H1 (cell line): ENCODE measurements at places on chromosomes 5 and 9. TPM values are rescaled to one million over a fixed set of nuclear protein-coding genes. Genes with fewer than 3 reads are reported as not detected.

The SH3RF2 gene
- total RNA-seq: 0.65 and 0.95 TPM in 2 replicates

GRCh38 chr9:132993511-132993939, 15.0 kb downstream of the GFI1B start:
- H3K27me3 ChIP-seq: no peaks in the 10 kb centered on the region
- no peaks in the 10 kb centered on the region for H3K4me1 ChIP-seq
- H3K36me3 ChIP-seq: no peaks in the 10 kb centered on the region
- DNase-seq: no peak
- no peak overlapping the region for H3K27ac ChIP-seq

The EQTN gene
- 0.52 TPM in 1 of 2 replicates, not detected in the other for total RNA-seq

DNA sequence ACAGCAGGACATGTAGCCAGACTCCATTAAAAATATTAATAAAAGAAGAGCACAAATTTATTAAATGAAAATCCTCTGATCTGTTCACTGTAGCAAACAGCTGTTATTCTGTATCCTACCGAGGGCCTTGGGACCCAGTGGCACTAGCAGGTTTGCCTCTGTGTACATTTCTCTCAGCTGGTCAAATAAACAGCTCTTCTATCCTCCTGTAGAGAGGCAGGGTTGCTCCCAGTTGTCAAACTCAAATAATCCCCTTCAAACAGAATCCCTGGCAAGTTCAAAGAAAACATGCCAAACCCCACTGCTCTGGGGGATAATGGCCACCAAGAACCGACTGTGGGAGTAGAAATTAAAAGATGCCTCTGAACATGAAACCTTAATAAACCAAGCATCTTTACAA, 1262.0 kb upstream of the DMAC1 start:
- no peaks in the 10 kb centered on the region for H3K36me3 ChIP-seq
- H3K4me1 ChIP-seq: no peaks in the 10 kb centered on the region
- no peaks in the 10 kb centered on the region for H3K27me3 ChIP-seq
- no peak overlapping the region for H3K4me3 ChIP-seq

The PCDHB8 gene
- total RNA-seq: 0.92 and 1.1 TPM in 2 replicates

DNA sequence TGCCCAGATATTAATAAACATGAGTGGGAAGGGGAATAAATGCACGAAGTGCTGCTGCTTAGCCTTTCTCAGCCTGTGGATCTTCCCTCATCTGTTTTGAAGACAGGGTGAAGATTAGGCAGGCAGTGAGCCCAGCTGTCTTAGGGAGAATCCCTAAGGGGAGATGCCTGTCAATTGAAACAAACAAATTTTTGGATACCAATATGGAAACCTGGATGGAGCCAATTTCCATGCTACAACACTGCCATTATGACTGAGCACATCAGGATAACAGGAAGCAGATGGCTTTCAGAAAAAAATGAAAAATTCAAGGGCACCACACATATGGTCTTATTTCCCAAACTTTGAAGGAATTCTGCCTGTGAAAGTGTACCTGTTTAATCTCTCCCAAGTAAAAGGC, 80.3 kb downstream of the HMHB1 start:
- DNase-seq: no peak
- H3K4me3 ChIP-seq: no peak overlapping the region
- no peaks in the 10 kb centered on the region for H3K27me3 ChIP-seq
- no peaks in the 10 kb centered on the region for H3K4me1 ChIP-seq

The PCDHB13 gene
- total RNA-seq: 1.1 and 1.4 TPM in 2 replicates

DNA sequence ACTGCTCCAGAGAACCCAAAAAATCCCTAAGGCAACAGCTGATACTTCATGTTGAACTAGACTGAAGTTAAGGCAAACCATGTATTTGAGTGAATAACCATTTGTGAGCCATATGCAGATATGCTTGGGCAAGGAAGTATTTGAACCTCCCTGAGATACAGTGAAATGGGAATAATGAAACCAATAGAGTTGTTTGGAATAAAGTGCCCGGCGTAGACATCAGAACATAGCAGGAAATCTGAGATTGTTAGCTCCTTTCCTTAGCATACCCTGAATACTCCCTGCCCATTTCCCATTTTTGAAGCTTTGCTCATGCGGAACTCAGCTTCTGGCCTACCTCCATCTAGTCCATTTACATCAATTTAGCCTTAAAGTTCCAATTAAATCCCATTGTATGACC, 611.9 kb downstream of the EFNA5 start:
- H3K4me1 ChIP-seq: no peaks in the 10 kb centered on the region
- H3K27me3 ChIP-seq: no peaks in the 10 kb centered on the region
- no peaks in the 10 kb centered on the region for H3K36me3 ChIP-seq
- H3K4me3 ChIP-seq: no peak overlapping the region
- no peak overlapping the region for H3K27ac ChIP-seq

The FCN1 gene
- total RNA-seq: not detected in 2 replicates

The MSX2 gene
- 0.38 and 0.47 TPM in 2 replicates for total RNA-seq

DNA sequence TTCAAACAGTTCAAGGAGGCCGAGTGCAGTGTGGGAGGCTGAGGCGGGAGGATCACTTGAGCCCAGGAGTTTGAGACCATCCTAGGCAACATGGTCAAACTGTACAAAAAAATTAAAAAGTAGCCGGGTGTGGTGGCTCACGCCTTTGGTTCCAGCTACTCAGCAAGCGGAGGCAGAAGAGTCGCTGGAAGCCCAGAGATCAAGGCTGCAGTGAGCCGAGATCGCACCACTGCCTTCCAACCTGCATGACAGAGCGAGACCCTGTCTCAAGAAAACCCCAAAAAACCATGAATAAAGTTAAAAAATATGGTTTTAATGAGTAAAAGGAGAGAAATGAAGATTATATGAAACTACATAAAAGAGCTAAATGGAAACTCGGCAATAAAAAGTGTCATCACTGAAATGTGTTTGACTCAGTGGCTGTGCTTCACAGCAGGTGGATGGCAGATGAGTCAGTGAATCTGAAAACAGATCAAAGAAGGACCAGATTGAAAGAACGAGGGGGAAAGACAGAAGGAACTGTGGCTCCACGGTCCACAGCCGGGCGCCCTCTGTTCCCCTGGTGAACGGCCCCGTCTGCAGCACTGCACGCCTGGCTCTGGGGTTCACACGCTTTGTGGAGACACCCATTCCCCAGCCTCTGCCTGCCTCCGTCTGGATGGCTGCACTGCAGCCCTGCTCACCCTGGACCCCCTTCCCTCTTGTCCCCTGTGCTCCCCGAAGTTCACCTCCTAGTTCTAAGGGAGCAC, 25.1 kb downstream of the EXD3 start:
- DNase-seq: no peak
- H3K27ac ChIP-seq: no peak overlapping the region
- H3K4me1 ChIP-seq: no peaks in the 10 kb centered on the region
- no peaks in the 10 kb centered on the region for H3K36me3 ChIP-seq
- H3K27me3 ChIP-seq: no peaks in the 10 kb centered on the region
- no peak overlapping the region for H3K4me3 ChIP-seq

- H3K27ac ChIP-seq: no peak overlapping the region
- H3K36me3 ChIP-seq: no peaks in the 10 kb centered on the region
- DNase-seq: no peak
- H3K27me3 ChIP-seq: no peaks in the 10 kb centered on the region
These were observed 97.2 kb downstream of the SH3TC2 start for GRCh38 chr5:148965511-148966265.

DNA sequence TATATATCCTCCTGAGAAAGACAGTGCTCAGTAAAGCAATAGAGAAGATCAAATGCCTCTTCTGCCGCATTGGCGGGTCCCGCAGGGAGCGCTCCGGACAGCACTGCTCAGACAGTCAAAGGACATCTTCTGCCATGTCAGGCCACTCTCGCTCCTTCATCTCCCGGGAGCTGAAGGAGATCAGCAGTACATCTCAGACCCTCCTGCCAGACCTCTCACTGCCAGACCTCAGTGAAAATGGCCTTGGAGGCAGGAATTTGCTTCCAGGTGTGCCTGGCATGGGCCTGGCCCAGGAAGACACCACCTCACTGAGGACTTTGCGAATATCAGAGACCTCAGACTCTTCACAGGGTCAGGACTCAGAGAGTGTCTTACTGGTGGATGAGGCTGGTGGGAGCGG, 12.2 kb downstream of the PTGER4 start:
- no peaks in the 10 kb centered on the region for H3K27me3 ChIP-seq
- H3K4me1 ChIP-seq: no peaks in the 10 kb centered on the region
- H3K4me3 ChIP-seq: no peak overlapping the region
- DNase-seq: no peak
- no peaks in the 10 kb centered on the region for H3K36me3 ChIP-seq
- no peak overlapping the region for H3K27ac ChIP-seq

- H3K36me3 ChIP-seq: no peaks in the 10 kb centered on the region
- no peak overlapping the region for H3K27ac ChIP-seq
- no peak for DNase-seq
- H3K27me3 ChIP-seq: no peaks in the 10 kb centered on the region
- H3K4me3 ChIP-seq: no peak overlapping the region
These were observed 8.9 kb upstream of the CCNB1 start for GRCh38 chr5:69158039-69158438.

GRCh38 chr5:38473008-38473407, 83.4 kb downstream of the LIFR start:
- H3K27me3 ChIP-seq: no peaks in the 10 kb centered on the region
- no peak for DNase-seq
- no peak overlapping the region for H3K4me3 ChIP-seq
- H3K4me1 ChIP-seq: no peaks in the 10 kb centered on the region; the same call in 1 of the 2 replicates
- H3K36me3 ChIP-seq: no peaks in the 10 kb centered on the region
- H3K27ac ChIP-seq: no peak overlapping the region

DNA sequence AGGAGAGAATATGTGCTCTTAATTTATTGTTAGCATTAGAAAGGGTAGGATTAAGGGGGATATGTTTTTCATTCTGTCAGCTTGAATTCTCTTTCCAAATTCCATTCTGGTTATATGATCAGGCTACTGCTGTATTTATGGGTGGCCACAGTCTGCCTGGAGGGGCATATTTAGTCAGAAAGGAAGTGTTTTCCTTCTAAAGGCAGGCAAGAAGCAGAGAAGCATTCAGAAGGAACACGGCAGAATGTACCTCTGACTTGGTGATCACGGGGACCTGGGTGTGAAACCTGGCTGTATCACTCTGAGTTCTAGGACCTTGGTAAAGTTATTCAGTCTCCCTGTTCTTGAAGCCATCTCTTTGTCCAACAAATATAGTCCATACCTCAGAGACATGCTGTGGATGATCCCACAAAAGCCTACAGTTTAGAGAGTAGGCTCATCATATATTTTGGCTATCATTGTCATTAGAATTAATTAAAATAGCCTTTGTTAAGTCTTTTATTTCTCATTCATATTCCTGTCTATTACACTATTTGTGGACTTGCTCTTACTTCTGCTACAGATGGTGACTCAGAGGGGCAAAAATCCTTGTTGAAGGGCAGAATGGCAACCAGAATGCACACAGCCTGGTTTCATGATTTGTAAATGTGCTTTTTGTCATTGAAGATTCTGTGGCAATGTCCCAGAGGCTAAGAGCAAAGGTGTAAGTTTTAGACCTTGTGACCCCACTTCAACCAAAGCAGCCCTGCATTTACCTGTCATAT, 2.7 kb downstream of the TNC start:
- H3K27me3 ChIP-seq: peaks cover 10% of the 10 kb centered on the region

DNA sequence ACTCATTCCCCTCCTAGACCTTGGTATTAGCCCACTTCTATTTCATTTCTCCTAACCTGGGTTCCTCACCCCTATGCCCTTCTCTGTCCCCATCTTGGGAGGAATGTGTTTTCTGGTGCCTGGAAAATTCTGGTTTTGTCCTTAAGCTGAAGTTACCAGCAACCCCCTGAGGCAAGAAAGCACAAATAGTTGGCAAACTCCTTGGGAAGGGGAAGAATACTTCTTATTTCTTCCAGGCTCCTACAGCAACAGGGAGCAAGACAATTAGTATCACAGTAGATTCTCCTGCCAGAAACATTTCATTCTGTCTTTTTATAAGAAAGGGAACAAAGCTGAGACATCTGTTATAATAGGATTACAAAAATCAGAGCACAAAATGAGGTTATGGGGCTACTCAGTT, 142.5 kb downstream of the SNCAIP start:
- H3K4me1 ChIP-seq: no peaks in the 10 kb centered on the region
- no peak overlapping the region for H3K27ac ChIP-seq
- DNase-seq: no peak
- no peaks in the 10 kb centered on the region for H3K27me3 ChIP-seq

GRCh38 chr5:61766141-61766540, 434.1 kb downstream of the ZSWIM6 start:
- no peak overlapping the region for H3K27ac ChIP-seq
- H3K36me3 ChIP-seq: no peaks in the 10 kb centered on the region
- H3K27me3 ChIP-seq: no peaks in the 10 kb centered on the region
- no peak overlapping the region for H3K4me3 ChIP-seq
- no peak for DNase-seq

The DAPK1 gene
- 128 and 131 TPM in 2 replicates for total RNA-seq

DNA sequence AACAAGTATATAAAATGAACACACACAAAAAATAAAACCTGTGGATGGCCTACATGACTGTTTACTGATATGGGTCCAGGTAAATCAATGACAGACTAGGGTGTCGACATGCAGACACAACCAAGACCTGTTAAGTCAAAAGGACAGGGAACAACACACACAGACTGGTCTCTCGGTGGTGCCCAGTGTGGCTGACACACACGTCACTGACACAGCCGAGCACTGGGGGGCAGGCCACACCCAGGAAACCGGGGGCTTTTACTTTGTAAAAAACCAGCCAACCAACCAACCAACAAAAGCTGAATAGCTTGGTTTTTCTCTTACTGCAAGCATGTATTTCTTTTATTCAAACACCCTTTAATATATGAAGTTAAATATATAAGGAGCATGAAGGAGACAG, 5.0 kb downstream of the FAM163B start:
- H3K27me3 ChIP-seq: peaks cover 14% of the 10 kb centered on the region
- no peaks in the 10 kb centered on the region for H3K36me3 ChIP-seq
- H3K4me3 ChIP-seq: no peak overlapping the region
- no peak for DNase-seq
- no peak overlapping the region for H3K27ac ChIP-seq
- H3K4me1 ChIP-seq: peaks cover 7% of the 10 kb centered on the region

GRCh38 chr5:67887748-67888161, 327.8 kb upstream of the PIK3R1 start:
- no peaks in the 10 kb centered on the region for H3K4me1 ChIP-seq
- no peak for DNase-seq
- H3K36me3 ChIP-seq: no peaks in the 10 kb centered on the region
- no peak overlapping the region for H3K4me3 ChIP-seq
- H3K27me3 ChIP-seq: no peaks in the 10 kb centered on the region

GRCh38 chr9:132690696-132691095, 20.4 kb downstream of the GTF3C4 start:
- peaks cover 54% of the 10 kb centered on the region for H3K36me3 ChIP-seq
- H3K27ac ChIP-seq: no peak overlapping the region
- DNase-seq: no peak
- H3K27me3 ChIP-seq: no peaks in the 10 kb centered on the region
- no peak overlapping the region for H3K4me3 ChIP-seq
- no peaks in the 10 kb centered on the region for H3K4me1 ChIP-seq

The REEP2 gene
- 40.2 and 41.4 TPM in 2 replicates for total RNA-seq

- no peak overlapping the region for H3K4me3 ChIP-seq
- no peak overlapping the region for H3K27ac ChIP-seq
- no peaks in the 10 kb centered on the region for H3K27me3 ChIP-seq
These were observed 60.7 kb upstream of the RPS23 start for GRCh38 chr5:82338771-82339373.

The FBXL7 gene
- 17.8 and 19.1 TPM in 2 replicates for total RNA-seq

The SPEF2 gene
- 0.73 and 1.3 TPM in 2 replicates for total RNA-seq

GRCh38 chr5:127739807-127740384, 36.7 kb downstream of the CCDC192 start:
- no peak overlapping the region for H3K27ac ChIP-seq
- no peak for DNase-seq

The PTGR1 gene
- 28.5 and 29.3 TPM in 2 replicates for total RNA-seq

- no peaks in the 10 kb centered on the region for H3K36me3 ChIP-seq
- no peaks in the 10 kb centered on the region for H3K4me1 ChIP-seq
- DNase-seq: no peak
- H3K27ac ChIP-seq: no peak overlapping the region
- no peak overlapping the region for H3K4me3 ChIP-seq
These were observed 94.4 kb upstream of the BASP1 start for GRCh38 chr5:17123010-17123409.
